Spleen (tissue), 13 donors: ENCODE measurements at places on chromosomes 4 and X. TPM values are rescaled to one million over a fixed set of nuclear protein-coding genes. Genes with fewer than 3 reads are reported as not detected.

Gene NSUN7
- 0.70 TPM for polyA plus RNA-seq

Gene NEUROG2
- not detected for polyA plus RNA-seq

Gene RASSF6
- 0.22 TPM for polyA plus RNA-seq

- DNase-seq, result no peak
These were observed 75.1 kb downstream of the GAB1 start for GRCh38 chr4:143411527-143412419.

DNA sequence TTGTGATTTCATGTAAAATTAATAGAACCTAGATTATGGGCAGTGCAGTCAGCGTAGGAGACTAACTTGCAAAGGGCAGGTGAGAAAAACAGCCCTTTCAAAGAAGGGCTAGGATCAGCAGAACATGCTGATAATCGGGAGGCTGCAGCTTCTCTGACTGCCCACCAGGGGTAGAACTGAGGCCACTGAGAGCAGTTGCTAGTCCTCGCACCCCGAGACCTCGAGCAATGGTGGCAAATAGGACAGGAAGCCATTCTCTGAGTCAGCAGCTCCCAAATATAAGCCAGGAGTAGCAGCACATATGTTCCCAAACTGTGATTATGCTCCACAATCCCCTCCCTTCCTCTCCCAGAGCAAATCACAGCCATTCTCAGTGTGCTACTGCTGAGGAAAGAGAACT is 186.5 kb downstream of the MSL3 start:
- no peak for DNase-seq

DNA sequence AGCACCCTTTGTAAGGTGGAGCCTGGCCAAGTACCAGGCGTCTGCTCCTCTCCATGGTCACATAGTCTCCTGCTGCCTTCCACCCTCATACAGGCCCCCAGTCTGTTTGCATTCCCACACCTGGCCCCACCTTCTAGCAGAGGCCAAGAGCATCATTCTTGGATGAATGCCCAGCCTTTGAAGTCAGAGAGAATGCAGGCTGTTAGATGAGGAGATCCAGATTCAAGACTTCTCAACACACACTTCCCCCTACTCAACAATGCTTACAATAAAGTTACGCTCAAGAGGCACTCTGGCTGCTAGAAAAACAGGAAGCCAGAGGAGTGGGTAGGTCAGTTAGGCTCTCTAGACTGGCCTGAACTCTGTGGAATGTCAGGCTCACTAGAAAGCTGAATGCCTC is 43.3 kb downstream of the SHROOM4 start:
- no peak for DNase-seq

DNA sequence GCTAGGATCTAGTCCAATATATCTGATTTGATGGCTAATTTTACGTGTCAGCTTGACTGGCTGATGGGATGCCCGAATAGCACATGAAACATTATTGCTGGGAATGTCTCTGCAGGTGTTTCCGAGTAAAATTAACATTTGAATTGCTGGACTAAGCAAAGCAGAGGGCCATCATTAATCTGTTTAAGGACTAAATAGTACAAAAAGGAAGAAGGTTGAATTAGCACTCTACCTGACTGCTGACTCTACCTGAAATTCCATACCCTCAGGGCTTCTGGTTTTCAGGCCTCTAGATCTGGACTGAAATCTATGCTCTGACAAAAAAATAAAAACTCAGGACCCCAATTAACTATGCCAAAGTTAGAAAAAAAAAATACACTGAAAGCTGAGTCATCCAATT is 1021.9 kb downstream of the FAM133A start:
- DNase-seq, result no peak
